ENCODE measurements at places on chromosomes 5 and 9.

DNA sequence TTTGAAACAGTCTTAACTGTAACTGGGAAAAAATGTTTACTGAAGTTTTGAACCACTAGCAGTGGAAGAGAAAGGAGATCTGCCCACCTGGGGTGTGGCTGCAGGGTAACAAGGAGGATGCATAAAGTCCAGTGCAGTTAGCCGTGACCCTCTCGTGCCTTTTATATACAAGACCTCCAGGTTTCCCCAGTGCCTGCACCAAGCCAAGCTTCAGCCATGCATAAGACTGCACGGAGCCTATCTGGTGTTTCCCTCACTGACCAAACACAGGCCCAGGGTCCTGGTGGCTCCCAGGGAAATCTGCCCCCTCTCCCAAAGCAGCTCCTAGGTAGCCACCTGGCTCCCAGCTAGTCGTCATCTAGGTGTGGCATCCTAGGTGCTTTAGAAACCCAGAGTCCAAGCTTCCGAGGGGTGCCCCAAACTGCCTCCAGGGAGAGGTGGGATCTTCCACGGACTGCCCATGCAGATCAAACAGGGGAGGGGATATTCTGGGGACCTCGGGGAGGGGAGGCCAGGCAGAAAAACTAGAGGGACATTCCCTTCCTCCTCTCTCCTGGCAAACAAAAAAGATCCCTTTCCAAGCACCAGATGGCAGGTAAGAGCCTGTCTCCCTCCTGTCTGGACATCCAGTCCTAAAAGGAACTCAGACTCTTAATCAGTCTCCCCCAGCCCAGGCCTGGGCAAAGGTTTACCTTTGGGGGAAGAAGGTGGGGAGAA, 2.7 kb downstream of the SHB start:
- no peak for DNase-seq

DNA sequence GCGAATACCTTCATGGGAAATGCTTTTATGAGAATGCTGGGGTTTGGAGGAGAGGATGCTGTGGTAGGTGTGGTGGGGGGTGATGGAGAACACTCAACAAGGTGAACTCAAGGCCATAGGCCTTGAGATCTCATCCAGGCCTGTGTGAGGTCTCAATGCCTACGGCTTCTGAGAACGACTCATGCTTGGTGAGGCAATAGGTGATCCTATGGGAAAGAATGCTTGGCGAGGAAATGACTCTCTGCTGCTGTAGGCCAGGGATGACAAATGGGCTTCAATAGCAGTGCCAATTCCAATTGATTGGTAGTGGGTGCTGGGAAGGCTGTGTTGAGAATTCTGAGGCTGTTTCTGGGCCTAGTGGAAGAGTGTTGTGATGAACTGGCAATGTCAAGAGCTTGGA, 280.2 kb upstream of the CLINT1 start:
- DNase-seq: no peak

- DNase-seq: no peak
Measured at GRCh38 chr5:67182301-67182790, 14.3 kb downstream of the CD180 start.

GRCh38 chr5:153552886-153553285, 62.4 kb downstream of the GRIA1 start:
- DNase-seq: no peak

GRCh38 chr5:179817890-179818745, 2.6 kb upstream of the SQSTM1 start:
- DNase-seq: no peak
